Neural progenitor cell (in vitro differentiated cells): ENCODE measurements at places on chromosomes 7 and 10.
A peak's percentile ranks its signal among the peaks of the same experiment; 100 is the strongest.

DNA sequence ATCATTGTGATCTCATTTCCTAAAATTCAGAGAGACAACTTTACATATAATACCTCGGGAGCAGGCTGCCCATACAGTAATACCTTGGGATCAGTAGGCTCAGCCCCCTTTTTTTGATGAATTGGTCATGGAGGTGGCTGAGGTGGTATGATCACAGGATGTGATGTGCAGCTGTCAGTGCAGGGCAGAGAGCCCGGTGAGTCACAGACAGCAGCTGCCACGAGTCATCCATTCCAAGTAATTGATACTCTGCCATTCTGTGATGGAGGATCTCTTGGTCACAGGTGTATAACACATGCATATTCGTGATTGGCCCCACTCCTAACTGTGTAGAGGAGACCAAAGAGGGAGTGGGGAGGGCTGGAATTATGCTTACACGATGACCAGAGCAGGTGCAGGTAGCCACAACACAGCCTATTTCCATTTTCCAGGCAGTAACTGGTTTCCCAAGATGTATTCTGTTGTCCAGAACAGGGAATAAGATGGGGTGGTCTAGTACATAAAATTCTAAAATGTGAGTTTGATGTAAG lies 14.1 kb downstream of the NRCAM start:
- DNase-seq: no peak

- no peak for DNase-seq
These were observed 524.4 kb downstream of the SUGCT start for GRCh38 chr7:40659231-40659630.

- no peak for DNase-seq
These were observed 51.0 kb downstream of the ASB4 start for GRCh38 chr7:95536656-95537311.

DNA sequence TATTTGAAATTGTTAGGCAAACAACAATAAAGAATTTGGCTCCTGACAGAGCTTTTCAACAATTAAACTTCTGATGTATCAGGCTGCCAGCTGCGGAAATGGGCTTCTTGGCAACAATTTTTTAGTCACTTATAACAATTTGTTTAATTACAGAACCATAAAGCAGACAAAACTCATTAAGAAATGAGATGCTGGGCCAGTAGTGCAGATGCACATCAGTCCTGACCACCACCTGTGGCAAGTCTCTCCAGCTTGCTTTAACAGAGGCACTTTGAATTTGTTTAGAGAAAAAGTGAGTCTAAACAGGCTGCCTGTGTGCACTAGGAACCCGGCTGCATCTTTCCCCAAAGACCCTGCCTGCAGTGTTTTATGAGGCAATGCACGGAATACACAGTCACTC lies 1124.4 kb downstream of the NXPH1 start:
- no peak for DNase-seq

- DNase-seq: peak; percentile 46
These were observed 7.4 kb downstream of the SH3PXD2A start for GRCh38 chr10:103847909-103848468.

DNA sequence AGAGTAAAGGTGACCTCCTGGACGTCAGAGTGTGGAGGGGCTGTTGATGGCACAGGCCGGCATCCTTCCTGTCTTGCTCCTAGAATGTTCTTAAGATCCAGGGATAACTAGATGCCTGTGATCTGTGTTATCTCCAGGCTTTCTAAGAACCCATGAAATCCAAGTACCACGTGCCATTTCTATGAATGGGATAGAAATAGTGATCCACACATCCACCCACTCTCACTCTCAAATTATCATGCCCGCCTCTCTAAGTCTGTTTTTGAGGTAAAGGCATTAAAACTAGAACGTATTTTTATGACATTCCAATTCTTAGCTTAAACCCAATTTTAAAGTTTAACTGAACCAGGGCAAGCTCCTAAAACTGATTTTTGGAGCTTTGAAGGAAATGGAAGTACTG lies 622.5 kb downstream of the PARD3 start:
- no peak for DNase-seq

GRCh38 chr7:41915871-41916270 lies 213.0 kb upstream of the INHBA start:
- no peak for DNase-seq

DNA sequence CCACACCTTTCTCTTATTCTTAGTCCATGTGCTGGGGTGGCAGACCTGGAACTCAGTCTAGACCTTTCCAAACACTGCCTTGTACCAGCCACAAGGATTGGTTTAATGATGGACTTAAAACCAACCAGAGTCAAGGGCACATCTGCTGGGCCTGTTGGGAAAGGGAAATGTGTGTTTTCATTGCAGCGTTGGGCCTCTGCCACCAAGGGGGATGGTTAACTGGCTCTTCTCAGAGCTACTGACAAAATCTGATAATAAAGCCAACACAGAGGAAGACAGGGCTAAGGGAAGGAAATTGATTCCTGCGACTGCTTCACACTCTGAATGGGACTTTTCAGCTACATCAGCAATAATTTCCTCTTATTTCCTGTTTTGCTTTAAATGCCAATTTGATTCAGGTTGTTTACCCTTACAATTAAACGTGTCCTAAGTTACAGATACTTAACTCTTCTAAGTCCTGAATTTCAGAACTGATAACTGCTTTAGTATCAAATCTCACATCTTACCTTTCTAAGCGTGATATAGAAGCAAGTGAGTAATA lies 68.4 kb upstream of the MALRD1 start:
- no peak for DNase-seq

- no peak for DNase-seq
These were observed 54.4 kb downstream of the ADCYAP1R1 start for GRCh38 chr7:31106303-31107105.

- no peak for DNase-seq
These were observed 7.6 kb downstream of the FAM53B start for GRCh38 chr10:124736491-124737136.

GRCh38 chr7:99083068-99083651 lies 60.7 kb downstream of the SMURF1 start:
- DNase-seq: no peak

DNA sequence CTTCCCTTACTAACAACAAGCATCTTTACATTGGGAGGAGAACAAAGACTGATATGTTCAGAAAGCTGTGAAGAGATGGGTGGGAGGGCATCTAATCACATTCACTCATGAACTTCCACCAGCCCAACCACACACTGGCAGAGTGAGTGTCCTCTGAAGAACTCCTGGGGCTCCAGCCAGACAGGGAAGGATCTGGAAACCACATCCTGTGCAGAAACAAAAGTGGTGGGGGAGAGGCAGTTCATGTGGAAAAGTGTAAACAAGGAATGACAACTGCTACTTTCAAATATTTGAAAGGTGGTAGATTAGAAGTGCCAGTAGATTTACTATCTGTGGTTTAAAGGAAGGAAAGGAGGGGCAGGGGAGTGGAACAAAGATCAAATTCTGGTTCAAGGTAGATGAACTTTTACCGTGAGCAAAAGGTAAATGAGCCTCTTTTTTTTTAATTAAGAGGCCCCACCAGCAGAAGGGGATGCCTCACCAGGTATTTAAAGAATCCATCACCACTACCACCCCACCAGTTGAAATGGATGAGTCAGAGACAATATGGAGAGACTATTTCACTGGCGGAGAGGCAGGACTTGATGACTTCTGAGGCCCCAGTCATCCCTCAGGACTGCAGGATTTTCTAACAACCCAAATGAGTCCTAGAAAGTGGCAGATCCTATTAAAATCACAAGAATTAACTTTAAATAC lies 34.5 kb downstream of the GOT1 start:
- no peak for DNase-seq

GRCh38 chr7:21346297-21346696 lies 81.6 kb upstream of the SP4 start:
- no peak for DNase-seq

DNA sequence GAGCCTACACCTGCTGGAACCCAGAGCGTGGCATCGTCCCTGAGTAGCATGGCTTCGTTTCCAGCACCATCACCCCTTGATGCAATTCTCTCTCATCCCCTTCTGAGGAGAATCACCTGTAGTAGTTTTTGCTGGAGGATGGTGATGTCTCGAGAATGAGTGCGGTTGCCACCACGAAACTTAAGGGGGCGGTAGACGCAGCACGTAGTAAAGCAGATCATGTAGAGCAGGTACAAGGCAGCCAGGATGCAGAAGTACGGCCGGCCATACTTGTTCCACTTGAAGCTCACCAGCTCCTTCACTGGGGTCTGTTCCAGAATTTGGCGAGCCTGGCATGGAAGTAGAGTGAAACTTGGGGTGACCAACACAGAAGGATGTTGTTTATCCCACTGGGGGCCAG lies 8.1 kb downstream of the TRPV5 start:
- no peak for DNase-seq

DNA sequence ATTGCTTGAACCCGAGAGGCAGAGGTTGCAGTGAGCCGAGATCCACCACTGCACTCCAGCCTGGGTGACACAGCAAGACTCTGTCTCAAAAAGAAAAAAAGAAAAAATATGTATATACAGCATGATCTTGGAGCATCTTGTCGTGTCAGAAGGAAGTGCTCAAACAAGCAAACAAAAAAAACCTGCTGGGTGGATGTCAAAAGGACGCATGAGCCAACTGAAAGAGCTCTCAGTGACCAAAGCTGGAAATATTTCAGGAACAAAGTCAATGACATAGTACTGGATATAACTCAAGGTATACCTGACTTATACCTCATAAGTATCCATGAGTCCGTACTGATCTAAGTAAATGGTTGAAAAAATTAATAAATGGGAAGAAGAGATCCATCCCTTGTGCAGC lies 94.6 kb upstream of the ANLN start:
- DNase-seq: no peak
